ENCODE measurements at places on chromosomes 11 and 22.
A peak's percentile ranks its signal among the peaks of the same experiment; 100 is the strongest.

GRCh38 chr11:11787305-11788062, 54.3 kb upstream of the USP47 start:
- peak; percentile 30 for DNase-seq

GRCh38 chr11:27064086-27064485, 23.5 kb downstream of the BBOX1 start:
- DNase-seq = no peak

- DNase-seq = no peak
Observed at GRCh38 chr22:25127318-25127717, 72.3 kb upstream of the CRYBB3 start.

DNA sequence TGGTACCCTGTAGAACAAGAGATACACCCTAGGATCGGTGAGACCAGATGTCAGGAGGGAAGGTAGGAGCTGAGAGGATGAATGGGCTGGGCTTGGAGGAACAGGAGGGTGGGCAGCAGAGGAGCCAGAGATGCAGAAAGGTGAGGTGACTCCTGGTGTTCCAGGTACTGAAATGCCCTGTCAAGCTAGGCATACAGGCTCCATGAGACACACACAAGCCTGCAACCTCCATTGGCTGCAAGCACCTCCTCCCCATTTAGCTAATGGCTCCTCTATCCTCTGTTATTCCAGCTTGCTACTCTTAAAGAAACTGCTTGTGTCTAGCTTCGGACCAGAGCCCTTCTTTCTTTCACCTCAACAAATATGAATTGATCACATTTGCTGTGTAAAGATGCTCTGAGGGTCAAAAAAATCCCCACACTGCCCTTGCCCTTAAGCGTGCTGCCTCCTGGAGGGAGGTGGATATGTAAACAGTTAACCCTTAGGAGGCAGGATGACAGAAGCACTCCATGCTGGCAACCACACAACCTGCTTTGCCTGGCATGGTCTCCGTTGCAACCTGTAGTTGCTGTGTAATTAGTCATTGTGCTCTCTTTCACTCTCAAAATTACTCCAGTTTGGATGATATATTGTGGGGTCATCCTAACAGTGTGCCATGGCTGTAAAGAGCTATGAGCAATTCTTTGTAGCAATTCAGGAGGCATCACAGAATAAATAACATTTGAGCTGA, 156.0 kb downstream of the PKNOX2 start:
- no peak for DNase-seq

- no peak for DNase-seq
Observed at GRCh38 chr11:13955971-13956421, 6.5 kb upstream of the SPON1 start.

DNA sequence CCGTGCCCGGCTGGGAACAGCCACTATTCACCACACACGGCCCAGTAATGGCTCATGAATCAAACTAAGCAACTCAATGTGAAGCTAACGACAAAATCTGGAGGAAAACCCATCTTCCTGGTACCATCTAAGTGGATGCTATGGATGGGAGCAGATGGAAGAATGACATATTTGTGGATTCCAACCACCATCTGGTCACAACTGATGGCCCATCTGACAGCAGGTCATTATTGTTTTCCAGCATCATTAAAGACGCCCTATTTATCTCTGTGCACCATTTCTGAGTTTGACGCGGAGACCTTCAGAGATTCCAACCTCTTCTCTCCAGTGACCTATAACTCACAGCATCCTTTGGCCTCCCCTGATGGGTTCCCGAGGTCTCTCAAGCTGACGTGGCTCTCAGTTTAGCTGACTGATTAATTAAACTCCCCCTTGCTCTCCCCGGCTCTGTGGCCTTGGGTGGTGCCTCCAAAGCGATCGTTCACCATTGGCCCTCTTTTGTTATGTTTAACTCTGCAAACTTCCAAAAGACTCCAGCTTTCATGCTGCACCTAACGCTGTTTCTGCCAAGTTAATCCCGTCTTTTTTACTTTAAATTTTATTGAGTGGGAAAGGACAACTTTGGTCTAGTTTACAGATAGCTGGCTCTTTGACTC, 1514.4 kb downstream of the BRD1 start:
- DNase-seq = no peak

- DNase-seq = no peak
Observed at GRCh38 chr11:76270389-76270788, 64.1 kb upstream of the WNT11 start.

GRCh38 chr11:119380160-119380826, 1.2 kb downstream of the USP2 start:
- no peak for DNase-seq
